ENCODE measurements at places on chromosomes 2 and 18.
A peak's percentile ranks its signal among the peaks of the same experiment; 100 is the strongest.

- DNase-seq = no peak
Measured at GRCh38 chr18:77052983-77053309, 79.6 kb downstream of the MBP start.

DNA sequence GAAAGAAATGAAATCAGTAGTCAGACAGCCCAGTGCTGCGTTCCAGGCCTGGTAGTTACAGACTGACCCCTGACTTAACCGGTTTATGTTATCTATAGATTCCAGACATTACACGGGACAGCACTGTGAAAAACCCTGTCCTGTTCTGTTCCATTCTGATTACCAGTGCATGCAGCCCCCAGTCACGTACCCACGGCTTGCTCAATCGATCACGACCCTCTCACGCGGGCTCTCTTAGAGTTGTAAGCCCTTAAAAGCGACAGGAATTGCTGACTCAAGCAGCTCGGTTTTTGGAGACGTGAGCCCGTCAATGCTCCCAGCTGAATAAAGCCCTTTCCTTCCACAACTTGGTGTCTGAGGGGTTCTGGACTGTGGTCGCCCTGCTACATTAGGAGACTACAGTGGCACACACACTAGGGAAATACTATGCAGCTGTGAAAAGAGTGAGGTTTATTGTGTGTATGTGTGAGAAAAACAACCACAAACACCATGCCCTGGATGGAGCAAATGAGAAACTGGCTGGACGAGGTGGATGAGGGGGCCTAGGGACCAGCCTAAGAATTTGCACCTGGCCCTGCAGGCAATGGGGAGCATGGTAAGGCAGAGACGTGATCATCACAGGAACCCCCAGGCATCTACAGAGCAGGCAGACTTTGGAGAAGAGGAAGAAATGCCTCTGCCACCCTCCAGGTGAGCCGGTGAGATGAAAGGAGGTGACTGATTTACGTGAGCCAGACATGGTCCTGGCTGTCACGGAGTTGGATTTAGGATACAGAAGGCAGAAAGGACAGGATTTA, 49.1 kb upstream of the SEMA4C start:
- no peak for DNase-seq

GRCh38 chr18:38362286-38362792, 796.7 kb upstream of the CELF4 start:
- DNase-seq = no peak

- no peak for DNase-seq
Measured at GRCh38 chr18:41959045-41959444, 4.0 kb downstream of the PIK3C3 start.

GRCh38 chr2:149313512-149313972, 16.8 kb upstream of the LYPD6 start:
- peak; percentile 48 for DNase-seq

DNA sequence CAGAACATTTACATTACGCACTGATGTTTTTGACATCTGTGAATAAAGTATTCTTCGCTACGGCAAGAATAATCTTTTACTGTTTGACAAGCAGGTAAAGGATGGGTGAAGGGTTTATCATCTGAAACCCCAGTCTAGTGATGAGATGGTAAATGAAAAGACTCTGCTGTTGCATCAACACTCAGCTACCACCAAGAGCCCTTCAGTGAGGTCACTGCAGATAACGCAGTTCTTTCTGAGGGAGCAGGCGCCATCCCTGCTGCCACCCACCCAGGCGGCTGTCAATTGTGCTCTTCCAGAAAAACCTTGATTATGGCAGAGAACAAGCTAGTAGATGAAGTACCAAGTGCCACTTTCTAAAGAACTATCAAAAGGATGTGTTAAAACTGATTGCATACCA, 58.7 kb downstream of the ABCG8 start:
- no peak for DNase-seq

DNA sequence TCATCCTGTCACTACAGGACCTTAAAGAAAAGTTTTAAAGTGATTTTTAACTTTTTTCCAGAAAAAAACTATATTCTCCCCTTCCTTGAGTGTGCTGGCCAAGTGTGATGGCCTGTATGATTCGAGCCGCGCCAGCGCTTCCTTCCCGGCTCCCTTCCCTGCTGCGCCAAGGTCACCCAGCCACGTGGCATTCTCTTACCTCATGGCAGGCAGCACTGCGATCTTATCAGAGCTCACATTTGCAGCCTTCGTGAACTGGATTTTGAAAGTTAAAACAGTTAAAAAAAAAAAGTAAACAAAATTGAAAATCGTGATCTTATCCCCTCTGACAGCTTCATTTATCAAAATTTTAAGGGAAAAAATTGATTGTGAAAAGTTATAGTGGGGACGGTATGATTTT, 279.8 kb downstream of the PTGR3 start:
- DNase-seq = peak; percentile 66

GRCh38 chr18:60691061-60691460, 318.5 kb upstream of the MC4R start:
- no peak for DNase-seq

- DNase-seq = no peak
Measured at GRCh38 chr2:230742781-230743180, 30.1 kb downstream of the CAB39 start.

- no peak for DNase-seq
Measured at GRCh38 chr2:54122171-54122935, 6.9 kb downstream of the ACYP2 start.

GRCh38 chr2:86229221-86229620, 30.0 kb downstream of the MRPL35 start:
- no peak for DNase-seq

GRCh38 chr2:234199996-234200395, 149.5 kb downstream of the SPP2 start:
- DNase-seq = no peak

DNA sequence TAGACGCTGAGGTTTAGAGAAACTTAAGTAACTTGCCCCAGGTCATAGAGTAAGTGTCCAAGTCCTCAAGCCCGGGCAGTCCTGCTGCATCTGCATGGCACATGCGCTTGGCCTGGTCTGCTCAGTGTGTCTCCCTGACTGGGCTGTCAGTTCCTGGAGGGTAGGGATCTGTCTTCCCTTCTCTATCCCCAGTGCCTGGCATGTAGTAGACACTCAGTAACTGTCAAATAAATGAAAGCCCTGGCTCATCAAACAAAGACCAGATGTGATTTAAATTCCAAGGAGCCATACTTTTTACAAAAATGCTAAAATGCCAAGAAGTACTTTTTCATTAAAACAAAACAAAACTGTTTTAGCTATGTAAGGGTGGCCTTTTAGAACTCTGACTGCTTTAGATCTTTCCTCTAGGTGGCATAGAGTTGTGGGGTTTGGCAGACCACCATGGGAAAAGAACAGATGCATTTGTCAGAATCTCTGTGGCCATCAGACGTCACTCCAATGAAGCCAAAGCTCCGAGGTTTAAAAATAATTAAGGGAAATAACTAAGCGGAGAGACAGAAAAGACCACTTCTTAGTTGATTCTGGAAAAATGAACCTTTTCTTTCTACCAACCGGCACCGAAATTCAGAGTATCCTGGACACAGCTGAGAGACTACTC, 34.0 kb downstream of the EPAS1 start:
- no peak for DNase-seq

DNA sequence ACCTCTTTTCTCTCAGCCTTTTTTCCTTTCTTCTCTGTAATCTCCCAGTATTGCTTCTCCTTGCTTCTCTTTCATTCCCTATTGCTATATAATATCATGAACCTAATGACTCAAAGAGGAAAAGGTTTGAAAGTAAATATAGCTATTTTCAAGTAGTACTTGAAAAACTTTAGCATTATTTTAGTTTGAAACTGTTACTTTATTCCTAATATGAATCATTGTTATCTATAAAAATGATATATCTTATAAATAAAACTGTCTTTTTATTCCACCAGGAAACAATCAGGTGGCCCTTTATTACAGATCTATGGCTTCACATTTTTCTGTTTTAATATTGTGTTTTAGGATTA, 311 bp upstream of the SCN1A start:
- no peak for DNase-seq

- no peak for DNase-seq
Measured at GRCh38 chr18:45243340-45244110, 371.8 kb upstream of the SLC14A2 start.

DNA sequence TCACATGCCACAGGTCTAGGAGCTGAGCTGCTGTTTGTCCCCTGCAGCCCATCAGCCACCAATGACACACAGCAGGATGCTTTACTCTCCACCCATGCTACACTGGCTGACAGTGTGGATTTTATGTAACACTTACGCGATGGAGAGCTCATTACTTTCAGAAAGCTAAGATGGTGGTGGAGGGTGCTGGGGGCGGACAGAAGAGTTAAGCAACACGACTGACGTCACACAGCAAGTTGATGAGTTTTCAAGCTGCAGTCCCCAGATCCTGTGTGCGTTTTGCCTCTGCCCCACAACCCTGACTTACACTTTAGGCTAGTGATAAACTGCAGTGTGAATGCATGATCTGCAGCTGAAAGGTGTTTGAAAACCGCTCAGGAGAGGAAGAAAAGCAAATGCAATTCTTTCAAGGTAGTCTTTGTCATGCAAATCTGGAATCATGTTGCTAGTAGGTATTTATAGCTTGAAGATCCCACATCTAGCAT, 42.4 kb downstream of the MRPS5 start:
- no peak for DNase-seq

- DNase-seq = no peak
Measured at GRCh38 chr2:43305517-43305916, 79.1 kb upstream of the ZFP36L2 start.

DNA sequence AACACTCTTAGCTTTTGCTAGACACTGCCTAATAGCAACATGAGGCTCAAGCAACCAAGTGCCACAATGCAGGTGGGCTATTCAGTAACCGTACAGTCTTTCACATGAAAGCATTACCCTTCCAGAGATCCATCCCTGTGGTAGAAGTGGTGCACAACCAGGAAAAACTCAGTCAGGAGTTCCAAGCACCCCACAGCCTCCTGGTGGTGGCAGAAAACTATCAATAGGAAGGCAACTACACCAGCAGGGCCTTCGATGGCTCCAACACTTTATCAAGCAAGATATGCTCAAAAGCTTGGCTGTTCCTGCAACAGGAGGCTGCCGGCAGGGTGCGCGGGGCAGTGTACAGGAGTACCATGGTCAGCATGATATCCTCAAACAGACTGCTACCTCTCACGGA, 176.1 kb upstream of the DLGAP1 start:
- no peak for DNase-seq

DNA sequence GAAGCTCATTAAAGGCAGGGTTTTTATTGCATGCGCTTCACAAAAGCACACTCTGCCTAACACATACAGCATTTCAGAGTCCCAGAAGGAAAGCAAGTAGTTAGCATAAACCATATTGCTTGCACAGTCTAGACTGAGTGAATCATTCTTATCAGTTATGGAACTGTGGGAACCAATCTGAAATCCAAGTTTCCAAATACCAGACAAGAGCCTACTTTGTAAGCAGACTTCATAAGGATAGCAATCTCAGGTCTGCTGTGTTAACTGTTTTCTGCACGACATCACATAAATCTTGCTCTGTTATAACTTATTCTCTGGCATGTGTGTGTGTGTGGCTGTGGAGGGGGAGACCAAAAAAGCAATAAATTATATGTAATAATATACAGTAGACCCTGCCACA, 608.1 kb upstream of the REG3G start:
- DNase-seq = no peak

DNA sequence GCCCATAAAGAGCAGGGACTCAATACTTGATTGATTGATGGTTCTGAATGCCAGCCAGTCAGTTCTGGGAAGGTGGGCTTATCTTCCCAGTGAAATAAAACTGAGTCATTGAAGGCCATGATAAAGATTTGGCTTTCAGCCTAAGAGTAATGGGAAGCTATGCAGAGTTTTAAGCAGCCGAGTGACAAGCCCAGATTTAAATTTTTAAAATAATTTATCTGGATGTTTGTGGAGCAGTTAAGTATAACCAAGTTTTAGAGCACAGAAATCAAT, 122.8 kb downstream of the RAPGEF4 start:
- DNase-seq = no peak

GRCh38 chr18:74623047-74623816, 25.6 kb downstream of the ZNF407 start:
- peak; percentile 33 for DNase-seq

GRCh38 chr2:27566628-27567027, 16.2 kb upstream of the ZNF512 start:
- DNase-seq = peak; percentile 96

- DNase-seq = no peak
Measured at GRCh38 chr2:9060819-9061218, 57.3 kb upstream of the MBOAT2 start.

- no peak for DNase-seq
Measured at GRCh38 chr2:75569546-75569945, 8.8 kb upstream of the EVA1A start.

DNA sequence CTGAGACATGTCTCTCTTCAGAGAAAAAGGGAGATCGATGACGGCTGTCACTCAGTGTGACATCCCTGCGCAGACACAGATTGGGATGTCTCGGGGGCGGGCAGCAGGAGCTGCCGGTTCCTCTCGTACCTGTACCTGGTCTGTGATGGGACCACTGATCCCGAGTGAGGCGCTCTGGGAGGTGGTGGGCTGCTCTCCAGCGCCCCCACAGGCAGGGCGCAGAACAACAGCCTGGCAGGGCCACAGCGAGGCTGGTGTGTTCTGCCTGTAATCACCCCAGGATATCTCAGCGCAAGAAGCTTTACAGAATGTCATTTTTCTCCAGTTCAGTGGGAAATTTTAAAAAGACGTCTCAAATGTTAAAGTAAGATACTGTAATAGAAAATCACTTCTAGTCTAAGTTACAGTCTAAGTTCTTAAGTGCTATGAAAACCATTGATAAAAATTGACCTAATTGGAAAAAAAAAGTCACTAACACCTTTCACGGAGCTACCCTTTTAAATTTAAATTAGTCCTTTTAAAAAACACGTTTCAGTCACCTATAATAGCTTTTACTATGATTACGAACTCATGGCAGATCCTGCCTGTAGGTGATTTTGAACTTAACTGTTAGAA, 189.8 kb downstream of the SNTG2 start:
- no peak for DNase-seq

GRCh38 chr2:33321236-33321771, 155.1 kb upstream of the RASGRP3 start:
- DNase-seq = no peak

DNA sequence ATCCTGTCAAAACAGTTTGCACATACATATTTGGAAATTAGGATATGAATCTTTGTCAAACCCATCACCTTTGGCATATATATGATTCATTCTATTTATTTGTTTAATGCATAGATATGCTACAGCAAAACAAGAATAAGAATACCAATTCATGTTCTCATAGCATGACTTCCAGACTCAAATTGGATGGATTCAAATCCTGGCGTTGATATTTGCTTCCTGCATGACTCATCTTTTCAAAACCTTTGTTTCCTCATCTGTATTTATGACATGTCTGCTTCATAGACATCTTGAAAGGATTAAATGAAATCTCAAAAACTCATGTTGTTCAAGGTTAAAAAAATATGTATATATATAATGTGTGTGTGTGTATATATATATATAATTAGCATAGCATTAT, 261.3 kb downstream of the MBD5 start:
- peak; percentile 24 for DNase-seq

DNA sequence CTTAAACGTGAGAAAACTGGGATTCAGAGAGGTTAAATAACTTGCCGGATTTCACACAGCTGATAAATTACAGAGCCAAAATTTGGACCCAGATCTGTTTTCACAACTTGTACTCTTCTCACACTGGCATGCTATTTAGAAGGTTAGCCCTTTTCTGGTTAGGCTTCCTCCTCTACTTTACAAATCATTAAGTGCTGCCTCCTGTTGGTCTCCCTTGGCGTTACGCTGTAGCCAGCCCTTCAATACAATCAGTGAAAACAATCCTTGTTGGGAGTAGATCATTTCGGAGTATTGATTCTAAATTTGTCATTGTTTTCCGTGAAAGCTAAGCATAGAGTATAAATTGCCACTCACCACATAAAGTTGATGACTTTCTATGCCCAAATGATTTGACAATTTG, 153.5 kb downstream of the ARHGAP15 start:
- DNase-seq = no peak

GRCh38 chr2:162308747-162309503, 9.6 kb downstream of the IFIH1 start:
- no peak for DNase-seq

Measured in lung microvascular endothelial cell (primary cell).